ENCODE measurements at places on chromosomes 4 and X.

GRCh38 chrX:117429501-117429900 lies 687.1 kb downstream of the KLHL13 start:
- DNase-seq = no peak

DNA sequence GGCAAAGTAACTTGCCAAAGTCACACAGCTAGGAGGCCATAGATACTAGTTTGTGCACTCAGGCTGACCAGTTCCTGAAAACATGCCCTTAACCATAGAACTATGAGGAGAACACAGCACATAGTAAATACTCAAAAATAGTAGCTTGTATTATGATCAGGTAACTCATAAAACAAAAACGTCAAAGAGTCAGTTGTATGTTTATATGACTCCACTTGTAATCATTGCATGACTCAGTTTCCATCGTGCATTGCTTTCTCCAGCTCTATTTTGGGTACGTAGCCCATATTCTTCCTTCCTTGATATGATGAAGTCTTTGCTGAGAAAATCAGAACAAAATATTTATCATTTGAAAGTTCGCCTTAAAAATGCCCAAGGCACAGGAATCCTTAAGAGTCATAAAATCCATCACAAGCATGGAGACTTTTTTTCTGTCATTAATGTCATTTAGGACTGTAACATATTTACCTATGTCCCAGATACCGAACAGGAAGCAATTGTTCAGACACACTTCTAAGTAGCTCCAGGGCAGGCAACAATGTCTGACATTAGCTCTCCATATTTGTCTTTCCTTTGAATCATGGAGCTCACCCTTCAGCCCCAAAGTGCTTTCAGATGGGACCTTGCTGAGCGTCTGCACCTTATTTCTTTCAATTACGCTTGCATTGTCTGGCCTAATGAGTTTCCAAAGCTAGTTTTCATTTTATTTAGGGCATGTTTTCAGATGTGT lies 11.2 kb upstream of the MID1 start:
- DNase-seq = no peak

- no peak for DNase-seq
Observed at GRCh38 chrX:43003939-43004338, 226.0 kb upstream of the PPP1R2C start.

DNA sequence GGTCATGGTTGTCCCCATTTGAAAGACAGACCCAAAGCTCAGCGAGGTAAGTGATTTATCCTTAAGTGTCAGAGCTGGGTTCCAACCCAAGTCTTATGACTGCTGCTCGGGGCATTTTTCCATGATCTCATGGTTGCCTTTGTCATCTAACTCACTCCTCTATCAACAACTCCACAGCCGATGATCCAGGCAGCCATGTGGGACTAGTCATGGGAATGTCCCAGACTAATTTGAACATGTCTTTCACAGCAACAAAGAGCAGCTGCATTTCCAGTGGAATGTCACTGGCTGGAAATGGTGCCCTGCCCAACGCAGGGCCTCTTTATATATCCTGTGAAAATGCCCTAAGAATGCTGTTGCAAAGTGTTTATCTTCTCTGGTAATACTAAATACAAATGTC lies 284.8 kb upstream of the PPARGC1A start:
- DNase-seq = no peak

DNA sequence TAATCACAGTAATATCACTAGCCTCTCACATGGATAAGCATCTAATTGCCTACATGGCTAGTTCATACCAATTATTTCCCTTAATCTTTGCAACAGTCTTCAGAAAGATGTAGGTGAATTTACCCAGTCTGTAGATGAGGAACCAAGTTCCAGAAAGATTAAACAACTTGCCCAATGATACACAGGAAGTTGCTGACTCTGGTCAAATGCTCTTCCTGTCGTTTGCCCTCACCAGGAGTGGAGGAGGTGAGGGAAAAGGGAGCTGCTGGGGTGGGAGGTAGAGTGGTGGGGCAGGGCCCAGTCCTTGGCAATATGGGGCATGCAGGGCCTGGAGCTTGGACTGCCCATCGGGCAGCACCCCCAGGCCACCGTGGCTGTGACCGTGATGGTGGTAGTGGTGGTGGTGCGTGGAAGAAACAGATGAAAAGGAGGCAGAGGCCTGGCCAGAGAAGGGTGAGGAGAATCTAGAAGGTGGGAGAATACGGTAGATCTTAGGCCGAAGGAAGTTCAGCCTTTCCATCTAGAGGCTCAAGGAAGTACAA lies 2.3 kb upstream of the KDM5C start:
- no peak for DNase-seq

GRCh38 chr4:40553995-40554394 lies 75.7 kb downstream of the RBM47 start:
- no peak for DNase-seq

DNA sequence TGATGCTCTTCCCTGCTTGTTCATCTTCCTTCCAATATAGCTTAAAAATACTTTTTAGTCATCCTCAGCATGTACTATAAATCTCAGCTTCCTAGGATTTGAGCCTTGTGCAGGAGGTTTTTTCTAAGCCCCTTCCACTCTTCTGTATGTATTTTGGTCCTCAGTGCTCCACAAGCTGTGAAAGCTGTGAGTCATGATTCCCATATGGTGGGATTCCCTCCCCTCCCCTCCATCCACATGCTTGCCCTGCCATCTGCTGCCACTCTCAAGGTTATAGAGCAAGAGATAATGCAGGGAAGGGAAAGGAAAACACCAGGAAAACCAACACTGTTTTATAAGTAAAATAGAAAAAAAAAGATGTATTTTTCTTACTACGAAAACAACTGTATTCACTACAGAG lies 58.5 kb upstream of the AP1S2 start:
- DNase-seq = no peak

GRCh38 chr4:7120341-7120740 lies 52.5 kb upstream of the GRPEL1 start:
- no peak for DNase-seq

GRCh38 chr4:121056066-121056465 lies 16.3 kb downstream of the NDNF start:
- no peak for DNase-seq

- DNase-seq = no peak
Observed at GRCh38 chr4:38185406-38186144, 225.4 kb downstream of the PTTG2 start.

GRCh38 chr4:84957514-84958420 lies 8.7 kb downstream of the WDFY3 start:
- DNase-seq = no peak

DNA sequence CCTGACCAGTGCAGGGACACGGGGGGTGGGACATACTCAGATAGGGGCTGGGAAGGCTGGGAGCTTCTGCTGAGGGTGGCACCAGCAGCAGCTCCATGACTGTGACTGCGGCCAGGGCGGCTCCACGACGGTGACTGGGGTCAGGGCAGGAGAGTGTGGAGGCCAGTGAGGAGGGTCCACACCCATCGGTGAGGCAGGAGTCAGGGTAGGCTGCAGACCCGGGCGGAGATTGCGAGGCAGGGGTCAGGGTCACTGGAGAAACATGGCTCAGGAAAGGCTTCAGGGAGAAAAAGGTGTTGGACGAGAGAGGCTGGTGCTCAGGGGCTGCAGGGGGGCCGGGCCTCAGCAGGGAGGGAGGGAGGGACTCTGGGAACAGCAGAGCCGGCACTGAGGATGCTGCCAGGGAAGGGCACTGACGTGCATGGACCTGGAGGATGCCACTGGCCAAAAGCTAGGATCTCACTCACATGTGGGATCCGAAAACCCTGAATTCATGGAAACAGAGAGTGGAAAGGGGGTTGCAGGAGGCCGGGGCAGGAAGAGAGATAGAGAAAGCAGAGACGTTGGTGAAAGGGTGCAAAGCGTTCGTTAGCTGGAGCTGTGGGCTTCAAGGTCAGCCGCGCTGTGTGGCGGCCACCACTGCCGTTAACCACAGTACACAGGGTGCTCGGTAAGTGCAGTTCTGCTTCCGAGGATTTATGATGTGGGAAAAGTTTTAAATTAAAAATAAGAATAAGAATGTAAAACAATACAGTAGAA lies 22.0 kb downstream of the ATP5ME start:
- DNase-seq = no peak

DNA sequence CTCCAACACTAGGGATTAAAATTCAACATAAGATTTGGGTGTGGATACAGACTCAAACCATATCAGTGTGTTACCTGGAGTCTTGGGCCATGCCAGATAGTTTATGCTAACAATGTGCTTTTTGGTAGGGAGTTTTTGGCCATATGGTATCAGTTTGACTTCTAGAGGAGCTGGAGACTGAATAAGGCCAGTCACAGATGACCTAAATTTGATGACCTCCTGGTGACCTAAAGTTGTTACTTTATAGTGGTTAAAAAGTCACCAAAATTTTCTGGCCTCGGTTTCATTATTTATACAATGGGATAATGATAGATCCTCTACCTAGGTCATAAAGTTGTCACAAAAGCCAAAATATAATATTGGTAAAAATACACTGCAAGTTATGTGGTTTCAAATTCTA lies 877.1 kb downstream of the RAPGEF2 start:
- no peak for DNase-seq

- no peak for DNase-seq
Observed at GRCh38 chr4:118762730-118763477, 73.0 kb downstream of the SEC24D start.

DNA sequence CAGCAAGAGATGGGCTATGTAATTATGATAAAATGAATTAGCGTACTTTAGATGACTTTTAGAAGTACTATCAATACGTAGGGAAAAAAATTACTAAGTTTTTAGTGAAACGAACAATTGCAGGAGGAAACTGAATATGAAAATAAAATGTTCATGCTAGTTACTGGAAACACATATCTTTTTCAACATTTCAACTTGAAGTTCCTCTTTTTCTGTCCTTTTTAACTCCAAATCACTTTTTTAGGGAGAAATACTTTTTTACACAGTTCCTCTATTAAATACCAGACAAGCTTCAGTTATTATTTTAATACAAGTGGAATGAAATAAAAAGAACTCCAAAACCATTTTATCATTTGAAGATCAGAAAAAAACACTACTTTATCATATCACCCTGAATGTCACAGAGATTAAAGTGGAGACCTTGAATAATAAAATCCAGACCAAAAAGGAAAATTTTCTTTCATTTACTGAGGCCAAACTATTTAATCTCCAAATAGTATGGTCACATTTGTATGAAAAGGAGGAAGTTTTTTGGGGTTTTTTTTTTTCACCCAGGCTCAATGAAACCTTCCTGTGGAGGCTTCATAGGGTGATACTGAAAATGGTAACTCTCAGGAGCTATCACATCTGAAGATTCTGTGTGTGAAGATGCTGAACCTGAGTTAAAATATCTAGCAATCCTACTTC lies 306.2 kb downstream of the INPP4B start:
- no peak for DNase-seq

DNA sequence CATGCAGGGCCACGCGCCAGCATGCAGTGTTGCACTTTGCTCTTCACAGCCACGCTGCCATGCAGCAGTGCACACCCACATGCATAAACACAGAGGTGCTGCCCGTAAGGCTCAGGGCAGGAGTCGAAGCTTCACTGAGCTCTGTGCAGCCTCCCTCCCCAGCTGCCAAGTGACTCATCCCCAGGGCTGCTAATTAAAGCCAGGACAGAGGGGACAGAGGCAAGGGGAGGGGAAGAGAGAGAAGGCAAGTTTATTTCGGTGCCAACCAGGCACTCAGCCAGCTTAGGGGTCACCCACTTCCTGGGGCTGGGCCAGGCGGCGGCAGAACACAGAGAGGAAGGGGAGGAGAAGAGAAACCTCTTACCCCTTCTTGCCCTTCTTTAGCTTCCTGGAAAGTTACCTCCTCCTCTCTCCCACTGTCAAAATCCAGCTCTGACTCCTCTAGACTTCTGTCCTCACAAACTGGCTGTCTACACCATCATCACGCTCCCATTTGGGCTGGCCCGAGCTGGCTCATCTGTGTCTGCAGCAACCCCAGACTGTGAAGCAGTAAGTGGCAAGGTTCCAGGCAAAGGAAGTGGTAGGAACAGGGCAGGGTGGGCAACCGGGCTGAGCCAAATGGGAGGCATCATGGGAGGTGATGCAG lies 6.2 kb upstream of the IQSEC2 start:
- no peak for DNase-seq

DNA sequence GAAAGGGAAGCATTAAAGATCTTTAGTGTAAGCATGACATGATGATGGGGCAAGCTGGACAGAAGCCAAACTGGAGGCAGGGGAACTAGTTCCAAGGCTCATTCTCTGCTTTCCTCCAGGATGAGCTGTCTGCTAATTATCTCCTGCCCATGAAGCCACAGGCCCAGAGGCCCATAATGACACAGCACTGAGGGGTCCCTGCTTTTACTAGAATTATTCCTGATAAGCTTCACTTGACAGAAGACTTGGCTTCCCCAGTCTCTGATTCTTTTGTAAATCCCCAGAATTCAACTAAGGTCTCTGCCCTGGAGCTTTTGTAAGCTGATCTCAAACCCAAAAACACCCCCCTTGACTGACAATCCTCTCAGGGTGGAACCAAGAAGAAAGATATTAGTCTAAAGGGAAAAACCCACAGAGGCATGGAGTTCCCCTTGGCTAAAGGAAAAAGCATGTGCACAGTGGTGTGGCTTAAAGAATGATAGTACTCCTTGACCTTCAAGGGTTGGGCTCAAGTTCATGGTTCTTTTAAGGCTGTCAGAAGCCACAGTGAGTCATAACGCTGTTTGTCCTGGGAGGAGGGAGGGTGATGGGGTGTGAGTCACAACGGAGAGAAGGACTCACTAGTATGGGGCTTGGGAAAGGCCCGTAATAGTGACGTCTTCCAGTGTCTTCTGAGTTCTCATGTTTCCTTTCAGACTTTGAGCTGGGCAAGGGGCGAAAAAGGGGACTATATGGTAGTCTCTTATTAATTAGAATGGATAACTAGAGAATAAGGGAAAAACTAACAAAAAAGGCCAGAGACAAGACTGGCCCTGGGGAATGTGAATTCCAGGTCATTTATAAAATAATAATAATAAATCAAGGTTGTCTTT lies 146.0 kb upstream of the CPEB2 start:
- no peak for DNase-seq

DNA sequence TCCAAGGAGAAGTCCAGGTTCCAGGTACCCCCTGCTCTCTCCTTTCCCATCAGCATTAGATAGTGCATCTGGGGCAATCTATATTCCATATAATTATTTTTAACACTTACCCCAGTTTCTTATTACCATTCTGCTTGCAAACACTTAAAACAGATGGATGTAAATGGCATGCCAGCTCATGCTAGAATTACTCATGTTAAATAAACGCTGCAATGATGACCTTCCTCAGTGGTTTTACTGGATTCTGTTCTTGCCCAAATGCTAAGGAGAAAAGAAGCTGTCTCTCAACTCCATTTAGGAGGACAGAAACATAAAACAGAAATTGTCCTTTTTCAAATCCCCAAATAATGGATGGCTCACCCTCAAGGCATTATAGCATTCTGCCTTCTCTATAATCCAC lies 161.1 kb downstream of the NLGN4X start:
- DNase-seq = no peak

- DNase-seq = no peak
Observed at GRCh38 chr4:163726641-163727040, 232.2 kb downstream of the TMA16 start.
